NCI-H524 (cell line): ENCODE measurements at places on chromosomes 1 and 21.

- no peak for DNase-seq
Observed at GRCh38 chr1:6585081-6585722, 5.4 kb downstream of the ZBTB48 start.

DNA sequence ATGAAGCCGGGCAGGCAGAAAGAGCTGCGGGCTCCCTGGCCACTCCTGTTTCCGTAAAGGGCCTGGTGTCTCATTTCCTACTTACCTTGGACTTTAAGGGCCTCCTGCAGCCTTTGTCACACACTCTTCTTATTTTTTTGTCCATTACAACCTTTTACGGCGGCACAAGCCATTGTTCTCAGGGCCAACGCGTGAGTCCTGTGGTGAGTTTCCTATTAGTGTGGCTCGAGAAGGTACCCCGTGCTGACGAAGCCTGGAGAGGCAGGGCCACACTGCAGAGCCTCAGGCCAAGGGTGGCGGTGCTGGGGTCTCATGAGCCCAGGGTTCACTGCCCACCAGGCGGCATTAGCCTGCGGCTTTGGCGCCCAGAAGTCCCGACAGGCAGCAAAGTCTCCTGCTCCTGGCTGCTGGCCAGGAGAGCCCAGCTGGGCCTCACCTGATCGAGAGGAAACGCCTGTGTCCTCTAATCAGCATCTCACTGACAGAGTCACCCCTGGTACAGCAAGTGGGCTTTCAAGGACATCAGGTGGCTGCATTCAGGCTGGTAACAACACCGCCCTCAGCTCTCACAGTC is 62.0 kb downstream of the SIK1 start:
- peak; percentile 61 for DNase-seq

- no peak for DNase-seq
Observed at GRCh38 chr1:40341491-40342380, 24.6 kb upstream of the COL9A2 start.

DNA sequence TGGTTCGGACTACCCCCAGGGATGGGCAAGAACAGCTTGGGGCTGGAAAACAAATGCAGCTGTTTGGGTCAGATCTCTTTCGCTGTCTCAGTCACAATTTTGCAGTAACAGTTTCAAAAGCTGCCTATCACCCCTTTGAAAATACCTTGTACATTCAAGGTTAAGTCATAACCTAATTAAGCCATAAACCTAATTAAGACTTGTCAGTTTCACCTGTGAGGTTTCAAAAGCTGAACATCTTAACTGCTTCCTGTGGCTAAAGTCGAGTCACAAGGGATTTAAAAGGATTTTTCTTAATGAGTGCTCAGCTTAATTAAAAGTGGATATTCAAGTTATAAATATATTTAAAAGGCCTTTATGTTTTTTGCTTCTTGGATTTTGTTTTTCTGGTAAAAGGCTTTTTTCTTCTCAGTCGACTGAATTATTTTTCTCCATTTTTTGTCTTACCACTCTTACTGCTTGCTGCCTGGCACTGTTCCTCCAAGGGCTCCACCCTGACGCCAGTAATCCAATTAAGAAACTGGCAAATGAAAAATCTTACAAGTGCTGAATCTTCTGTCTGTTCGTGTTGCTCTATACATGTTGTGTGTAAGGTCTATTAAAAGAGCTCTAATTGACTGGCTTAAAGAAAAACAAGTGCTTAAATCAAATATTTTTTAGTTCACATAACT is 31.3 kb downstream of the CBR1 start:
- DNase-seq: peak; percentile 21

GRCh38 chr21:31898933-31899630 is 26.3 kb downstream of the HUNK start:
- no peak for DNase-seq

DNA sequence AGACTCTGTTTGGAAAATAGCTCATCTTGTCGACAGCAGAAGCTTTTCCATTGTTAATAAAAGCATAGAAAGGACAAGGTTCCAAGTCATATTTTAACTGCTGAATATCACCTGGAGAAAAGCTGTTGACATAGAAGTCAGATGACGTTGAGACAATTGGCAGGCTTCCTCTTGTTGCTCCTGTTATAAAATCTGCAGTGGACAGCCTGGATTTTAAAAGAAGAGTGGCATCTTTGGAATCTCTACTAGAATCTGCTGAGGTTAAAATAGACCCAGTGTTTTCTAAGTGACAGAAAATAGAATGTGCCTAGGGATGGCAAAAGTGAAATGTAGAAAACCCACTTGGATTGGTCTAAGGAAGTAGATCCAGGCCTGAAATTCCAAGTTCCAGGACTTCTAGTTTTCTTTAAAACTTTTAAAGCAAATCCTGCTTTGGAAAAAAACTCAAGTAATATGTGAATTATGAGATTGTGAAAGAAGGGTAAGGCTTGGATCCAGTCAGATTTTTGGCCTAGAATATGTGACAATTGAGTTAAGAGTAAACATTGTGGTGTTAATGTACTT is 53.6 kb upstream of the NEXN start:
- no peak for DNase-seq

DNA sequence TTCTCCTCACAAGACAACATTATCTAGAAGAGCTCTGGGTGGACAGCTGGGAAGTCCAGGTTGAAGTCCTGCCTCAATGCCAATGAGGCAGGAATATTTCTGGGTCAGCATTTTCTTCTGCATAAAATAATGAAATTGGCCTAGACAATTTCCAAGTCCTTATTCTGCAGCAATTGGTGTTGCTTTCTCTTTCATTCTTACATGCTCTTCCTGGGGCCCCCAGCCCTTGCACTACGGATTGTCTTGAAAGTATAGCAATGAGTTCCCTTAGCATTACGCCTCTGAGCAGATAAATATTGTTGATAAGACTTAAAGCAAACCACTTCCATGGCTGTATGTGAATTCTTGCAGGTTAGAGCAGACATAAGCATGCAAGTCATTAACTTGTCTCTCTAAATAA is 188.5 kb downstream of the TGFBR3 start:
- DNase-seq: no peak

DNA sequence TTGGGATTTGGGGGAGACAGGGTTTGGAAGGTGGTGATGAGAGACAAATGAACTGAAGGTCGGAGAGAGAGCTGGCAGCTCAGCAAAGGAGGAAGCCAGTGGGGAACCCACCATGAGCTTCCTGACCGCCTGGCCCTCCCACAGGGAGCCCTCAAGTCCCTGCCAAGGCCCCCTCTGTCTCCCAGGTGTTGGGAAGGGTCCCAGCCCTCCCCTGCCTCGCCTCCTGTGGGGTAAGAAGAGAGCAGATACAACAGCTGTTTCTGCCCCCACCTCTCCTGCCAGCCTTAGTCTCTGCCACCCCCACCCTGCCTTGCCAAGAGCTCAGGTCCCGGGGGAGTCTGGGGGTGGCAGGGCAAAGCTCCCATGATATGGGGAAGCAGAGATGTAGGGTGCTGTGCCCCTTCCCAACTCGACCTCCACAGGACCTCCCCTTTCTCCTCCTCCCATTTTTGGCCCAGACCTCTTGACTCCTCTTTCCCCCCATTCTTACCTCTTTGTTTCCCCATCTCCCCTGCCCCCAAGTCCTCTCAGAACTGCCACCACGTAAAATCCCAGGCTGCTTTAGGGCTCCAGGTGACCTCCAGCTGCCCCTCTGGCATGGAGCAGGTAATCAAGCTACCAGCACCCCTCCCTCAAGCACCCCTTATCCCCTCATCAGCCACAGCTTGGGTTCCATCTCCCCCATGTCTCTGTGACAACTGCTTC is 556 bp downstream of the S100A1 start:
- peak; percentile 38 for DNase-seq

- DNase-seq: no peak
Observed at GRCh38 chr1:19101244-19101643, 108.8 kb downstream of the UBR4 start.

DNA sequence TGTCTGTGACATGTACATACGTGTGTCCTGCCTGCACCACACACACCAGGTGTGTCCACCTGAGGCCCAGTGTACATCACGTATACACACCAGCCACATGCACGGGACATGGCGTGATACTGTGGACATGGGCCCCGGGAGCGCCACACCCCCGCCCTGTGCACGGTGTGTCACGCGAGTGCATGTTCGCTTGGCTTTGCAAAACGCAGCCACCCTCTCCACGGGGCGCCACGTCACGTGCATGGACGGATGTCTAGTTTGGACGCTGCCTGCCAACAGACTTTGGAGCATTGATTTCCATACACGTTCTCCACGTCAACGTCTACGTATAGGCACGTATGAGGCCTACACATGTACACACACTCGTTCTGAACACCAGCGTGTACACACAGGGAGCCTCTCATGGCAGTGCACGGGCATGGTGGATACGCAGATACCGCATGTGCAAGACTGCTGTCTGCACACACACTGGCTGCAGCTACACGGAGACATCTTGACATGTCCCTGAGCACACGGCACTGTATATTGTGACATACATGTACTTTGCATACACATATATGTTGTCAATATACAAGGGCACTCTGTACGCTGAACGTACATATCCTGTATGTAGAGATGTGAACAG is 2.7 kb downstream of the TMEM240 start:
- DNase-seq: no peak

- DNase-seq: no peak
Observed at GRCh38 chr1:64861611-64862010, 104.7 kb downstream of the JAK1 start.

DNA sequence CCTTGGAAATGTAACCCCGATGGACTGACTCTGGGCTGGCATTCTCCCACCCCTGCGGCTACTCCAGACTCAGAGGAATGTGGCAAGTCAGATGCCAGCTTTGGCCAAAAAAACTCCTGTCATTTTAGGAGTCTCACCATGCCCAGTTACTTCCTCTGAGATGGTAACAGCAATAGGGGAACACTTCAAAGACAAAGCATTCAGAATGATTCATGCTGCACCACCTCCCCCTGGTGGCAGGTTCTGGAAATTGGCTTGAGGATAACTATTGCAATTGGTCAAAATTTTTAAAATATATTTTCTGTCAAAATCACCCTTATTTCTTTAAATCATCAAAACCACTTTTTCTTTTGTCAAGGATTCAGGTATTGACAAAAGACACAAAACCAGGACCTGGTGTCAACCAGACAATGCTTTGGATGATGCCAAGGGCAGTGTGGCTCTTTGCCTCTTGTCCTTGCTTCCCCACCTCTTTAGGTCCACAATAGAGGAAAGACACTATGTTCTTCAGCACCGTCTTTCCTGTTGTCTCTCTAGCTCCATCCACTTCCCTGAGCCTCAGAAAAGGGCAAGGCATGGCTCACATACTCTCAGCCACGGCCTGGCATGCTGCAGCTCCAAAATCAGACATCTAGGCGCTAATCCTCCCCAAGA is 9.9 kb upstream of the CDCA8 start:
- DNase-seq: no peak
